ENCODE measurements at places on chromosomes 16 and 17.

- no peak for DNase-seq
Observed at GRCh38 chr16:4696905-4697847, 3.8 kb downstream of the NUDT16L1 start.

GRCh38 chr17:2929881-2930533 is 133.4 kb downstream of the OR1D5 start:
- DNase-seq = no peak

- DNase-seq = no peak
Observed at GRCh38 chr16:66468321-66468965, 41.3 kb downstream of the BEAN1 start.

GRCh38 chr17:77565166-77565565 is 393.3 kb upstream of the TNRC6C start:
- DNase-seq = no peak

DNA sequence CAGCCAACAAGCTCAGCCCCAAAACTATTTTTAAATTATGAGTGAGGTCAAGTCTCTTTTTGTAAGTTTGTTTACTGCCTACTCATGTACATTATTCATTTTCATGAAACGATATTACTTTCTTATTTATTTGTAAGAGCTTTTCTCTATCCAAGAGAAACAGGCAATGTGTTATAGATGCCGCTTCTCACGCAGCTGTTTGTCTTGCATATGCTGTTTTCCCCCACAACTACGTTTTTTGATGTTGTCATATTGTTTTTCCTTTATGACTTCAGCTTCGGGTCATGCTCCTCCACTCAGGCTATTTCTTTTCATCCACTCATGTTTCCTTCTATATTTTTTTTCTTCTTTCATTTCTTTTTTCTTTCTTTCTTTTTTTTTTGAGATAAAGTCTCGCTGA is 20.0 kb downstream of the ITGAE start:
- no peak for DNase-seq

DNA sequence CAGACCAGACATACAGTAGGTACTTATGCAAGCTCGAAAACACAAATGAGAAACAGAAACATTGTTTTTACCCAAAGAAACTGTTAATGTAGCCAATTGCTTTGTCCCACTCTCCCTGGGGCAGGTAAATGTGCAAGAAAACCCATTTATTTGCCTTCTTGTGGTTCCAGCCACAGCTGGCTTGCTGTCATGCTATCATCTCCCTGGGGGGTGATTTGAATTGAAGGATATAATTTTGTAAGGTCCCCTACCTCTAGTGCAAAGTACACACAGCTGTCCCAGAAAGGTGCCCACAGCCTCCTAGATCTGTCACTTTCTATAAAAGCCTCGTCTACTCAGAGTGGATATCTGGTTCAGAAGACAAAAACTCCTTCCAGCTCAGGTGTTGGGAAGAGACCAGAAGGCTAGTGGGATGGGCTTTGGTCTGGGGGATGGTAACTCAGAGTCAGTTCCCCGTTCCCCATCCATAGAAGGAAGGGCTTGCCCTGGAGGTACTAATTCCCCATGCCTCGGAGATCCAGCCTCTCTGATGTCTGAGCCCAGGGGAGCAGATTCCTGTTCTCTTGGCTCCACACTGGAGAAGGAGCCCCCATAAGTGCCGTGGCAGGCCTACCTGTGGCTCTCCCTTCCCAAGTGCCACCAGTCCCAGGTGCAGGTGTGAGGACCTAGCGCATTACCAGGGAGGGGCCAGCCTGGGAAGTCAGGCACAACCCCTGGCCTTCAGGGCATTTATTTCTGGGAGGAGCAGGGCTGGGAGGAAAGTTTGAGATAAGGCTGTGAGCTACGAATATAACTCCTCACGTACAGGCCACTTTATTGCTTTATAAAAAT is 2.4 kb upstream of the PRR15L start:
- DNase-seq = no peak

GRCh38 chr16:5770118-5770517 is 672.5 kb upstream of the EEF2KMT start:
- DNase-seq = no peak

DNA sequence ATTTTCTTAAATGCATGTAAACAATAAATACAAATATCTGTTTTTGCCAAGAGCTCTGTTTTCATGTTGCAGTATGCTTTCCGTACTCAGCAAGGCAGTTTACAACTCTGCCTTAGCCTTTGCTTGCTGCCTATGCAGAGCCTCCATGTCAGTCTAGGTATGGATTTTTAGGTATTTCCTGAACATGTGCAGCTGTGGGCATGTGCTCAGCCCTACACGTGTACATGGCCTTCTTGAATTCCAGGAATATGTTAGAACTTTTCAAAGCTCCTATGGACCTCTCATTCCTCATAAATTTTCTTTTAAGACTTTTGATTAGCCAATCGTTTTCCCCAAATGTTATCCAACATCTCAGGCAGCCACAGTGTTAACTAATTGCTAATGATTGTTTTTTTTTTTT is 63.8 kb downstream of the SYCE1L start:
- DNase-seq = no peak

DNA sequence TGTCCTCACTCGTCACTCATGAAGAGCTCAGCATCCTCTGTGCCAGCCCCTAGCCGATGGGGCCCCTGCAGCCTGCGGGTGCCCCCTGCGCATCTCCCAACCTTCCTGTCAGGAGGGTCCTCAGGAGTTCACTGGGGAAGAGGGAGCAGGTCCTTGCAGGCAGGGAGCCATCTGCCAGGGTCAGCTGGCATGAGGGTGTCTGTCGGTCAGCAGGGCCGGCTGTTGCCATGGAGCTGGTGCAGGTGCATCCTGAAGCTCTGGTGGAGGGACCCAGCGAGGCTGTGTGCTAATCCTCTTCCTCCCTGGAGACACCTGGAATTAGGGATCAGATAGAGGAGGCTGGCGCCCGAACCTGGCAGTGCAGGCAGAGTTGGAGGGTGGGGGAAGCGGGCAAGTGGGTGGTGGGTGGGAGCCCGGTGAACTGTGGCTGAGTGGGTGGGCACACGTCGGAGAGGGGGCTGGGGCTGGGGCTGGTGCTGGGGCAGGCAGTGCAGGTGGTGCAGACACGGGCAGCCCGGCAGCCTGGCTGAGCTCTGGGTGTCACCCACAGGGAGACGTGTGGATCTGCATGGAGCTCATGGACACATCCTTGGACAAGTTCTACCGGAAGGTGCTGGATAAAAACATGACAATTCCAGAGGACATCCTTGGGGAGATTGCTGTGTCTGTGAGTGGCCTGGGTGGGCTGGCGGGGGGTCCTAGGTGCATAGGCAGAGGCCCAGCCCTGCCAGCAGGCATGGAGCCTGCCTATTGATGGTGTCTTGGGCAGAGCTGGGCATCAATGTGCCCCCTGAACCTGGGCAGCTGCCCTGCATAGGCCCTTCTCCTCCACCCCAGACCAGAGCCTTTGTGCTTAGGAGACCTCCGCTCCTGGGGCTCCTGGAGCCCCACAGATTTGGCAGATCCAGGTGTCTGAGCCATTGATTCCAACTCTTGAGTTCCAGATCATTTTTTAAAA is 17.4 kb downstream of the MAP2K3 start:
- DNase-seq = no peak

- DNase-seq = no peak
Observed at GRCh38 chr16:73565263-73565662, 517.3 kb upstream of the ZFHX3 start.

All from stimulated activated CD8-positive, alpha-beta memory T cell treated with anti-CD3 and anti-CD28 coated beads, Interleukin-7, amount 100 ng/mL, for 4 hours (primary cell).